SK-MEL-5 (cell line): ENCODE measurements at places on chromosomes 12 and 14.

- no peak for DNase-seq
Measured at GRCh38 chr14:79475887-79476532, 735.3 kb downstream of the DIO2 start.

GRCh38 chr14:61553730-61554641, 141.3 kb upstream of the HIF1A start:
- no peak for DNase-seq

- DNase-seq, result no peak
Measured at GRCh38 chr14:21915826-21916225, 242.2 kb upstream of the OR4E1 start.

DNA sequence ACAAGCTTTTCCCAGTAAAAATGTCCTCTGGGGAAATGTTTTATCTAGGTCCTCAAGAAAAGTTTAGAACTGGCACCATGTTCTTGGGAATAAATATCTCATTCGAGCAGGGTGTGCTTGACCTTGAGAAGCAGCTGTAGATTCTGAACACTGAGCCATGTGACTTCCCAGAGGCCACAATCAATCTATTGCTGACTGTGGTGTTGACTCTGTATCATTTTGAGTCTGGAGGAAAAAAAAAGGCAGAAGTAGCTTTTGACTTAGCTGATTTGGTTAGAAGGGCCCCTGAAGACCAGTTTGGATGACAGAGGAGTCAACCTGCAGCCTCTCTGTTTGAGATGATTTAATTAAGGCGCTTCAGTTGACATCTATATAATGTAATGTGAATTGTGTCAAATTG, 592.4 kb upstream of the SEL1L start:
- DNase-seq, result no peak

GRCh38 chr14:93747102-93747501, 41.2 kb downstream of the PRIMA1 start:
- no peak for DNase-seq

- no peak for DNase-seq
Measured at GRCh38 chr12:27176765-27177164, 67.3 kb upstream of the STK38L start.

DNA sequence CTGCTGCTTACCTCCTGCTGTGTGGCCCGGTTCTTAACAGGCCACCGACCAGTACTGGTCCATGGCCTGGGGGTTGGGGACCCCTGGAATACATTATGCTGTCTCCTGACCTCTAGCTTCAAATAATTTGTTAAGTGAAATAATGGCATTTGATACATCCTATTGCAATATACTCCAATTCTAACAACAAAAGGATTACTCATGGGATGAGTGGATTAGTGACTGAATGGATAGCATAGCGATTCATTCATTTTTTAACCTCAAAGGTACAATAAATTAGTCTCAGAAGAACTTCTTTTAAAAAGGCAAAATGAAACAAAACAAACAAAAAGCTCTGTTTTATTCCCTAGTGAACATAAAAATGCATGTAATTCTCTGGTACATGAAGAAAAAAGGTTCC, 147.9 kb upstream of the PKP2 start:
- DNase-seq, result no peak

DNA sequence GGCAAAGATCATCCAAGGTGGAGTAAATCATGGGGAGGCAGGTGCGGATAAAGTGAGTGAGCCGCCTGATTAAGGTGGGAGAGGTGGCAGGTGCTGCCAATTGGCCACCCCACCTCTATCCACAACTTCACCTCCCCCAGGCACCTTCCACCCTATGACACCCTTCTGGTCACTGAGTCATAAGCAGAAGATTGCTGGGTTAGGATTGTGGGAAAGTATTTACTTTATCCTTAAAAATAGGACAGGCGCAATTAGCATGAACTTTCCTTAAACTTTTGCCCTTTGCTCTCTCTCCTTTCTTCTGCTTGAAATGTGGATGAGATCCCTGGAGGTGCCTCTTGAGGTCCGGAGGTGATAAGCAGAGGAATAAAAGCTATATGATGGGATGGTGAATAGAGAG, 14.9 kb upstream of the BMP4 start:
- DNase-seq, result no peak

DNA sequence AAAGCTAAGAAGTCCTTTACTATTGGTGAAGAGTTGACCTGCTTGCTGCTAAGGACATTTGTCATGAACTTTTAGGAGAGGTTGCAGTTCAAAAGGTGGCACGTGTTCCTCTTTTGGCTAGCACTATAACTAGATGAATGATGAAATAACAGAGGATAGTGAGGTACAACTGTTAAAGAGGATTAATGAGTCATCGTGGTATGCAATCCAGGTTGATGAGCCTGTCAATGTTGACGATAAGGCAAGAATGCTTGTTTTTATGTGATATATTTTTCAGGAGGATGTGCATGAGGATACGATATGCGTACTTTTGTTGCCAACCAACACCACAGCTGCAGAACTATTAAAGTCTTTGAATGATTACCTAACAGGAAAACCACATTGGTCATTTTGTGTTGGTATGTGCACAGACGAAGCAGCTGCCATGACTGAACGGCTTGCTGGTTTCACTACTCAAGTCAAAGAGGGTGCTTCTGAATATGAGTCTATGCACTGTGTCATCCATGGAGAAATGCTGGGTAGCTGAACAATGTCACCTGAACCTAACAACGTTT, 10.6 kb downstream of the CEP128 start:
- DNase-seq, result no peak

DNA sequence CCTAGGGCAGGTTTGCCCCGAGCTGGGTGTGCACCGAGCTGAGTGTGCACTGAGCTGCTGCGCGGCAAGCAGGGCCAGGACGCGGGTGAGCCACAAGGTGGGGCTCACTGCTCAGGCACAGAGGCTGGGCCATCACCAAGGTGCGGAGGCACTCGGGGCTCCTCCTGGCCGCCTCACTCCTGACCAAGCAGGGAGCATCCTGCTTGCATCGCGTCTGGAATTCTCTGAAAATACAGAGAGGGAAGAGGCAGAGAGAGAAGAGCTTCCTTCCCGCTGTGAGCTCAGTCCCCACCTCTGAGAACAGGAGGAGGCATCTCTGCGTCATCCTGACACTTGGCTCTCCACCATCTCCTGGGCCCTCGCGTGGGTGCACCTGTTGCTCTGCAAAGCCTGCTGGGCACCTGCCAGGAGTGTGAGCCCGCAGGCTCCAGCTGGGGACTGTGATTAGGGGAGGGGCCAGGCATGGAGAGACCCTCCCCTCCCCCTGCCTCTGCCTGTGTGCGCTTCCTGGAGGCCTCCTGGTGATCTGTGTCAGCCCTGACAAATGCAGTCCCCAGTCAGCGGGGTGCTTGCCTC, 116.3 kb downstream of the GLT1D1 start:
- peak; percentile 44 for DNase-seq

GRCh38 chr12:101826766-101827368, 3.9 kb downstream of the GNPTAB start:
- no peak for DNase-seq

GRCh38 chr12:112418608-112419296, at the start of gene PTPN11:
TSS of gene PTPN11 (plus strand) at chr12:112418947. CDS start at chr12:112419112, 165 bp downstream.
- peak; percentile 82 for DNase-seq

DNA sequence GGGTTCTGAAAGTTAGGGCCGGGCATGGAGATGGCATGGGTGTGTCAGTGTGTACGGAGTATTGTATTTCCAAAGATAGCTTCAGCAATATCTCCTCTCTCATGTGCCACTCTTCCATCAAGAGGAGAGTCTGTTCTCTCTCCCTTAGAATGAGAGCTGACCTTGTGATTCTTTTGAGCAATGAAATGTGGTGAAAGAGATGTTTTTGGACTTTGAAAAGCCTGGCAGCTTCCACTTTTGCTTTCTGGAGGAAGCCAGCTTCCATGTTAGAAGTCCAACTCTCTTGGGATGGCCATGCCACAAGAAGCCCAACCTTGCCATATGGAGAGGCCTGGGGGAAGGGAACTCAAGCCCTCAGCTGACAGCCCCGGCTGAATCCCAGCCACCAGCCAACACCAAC, 72.4 kb upstream of the GZMB start:
- DNase-seq, result no peak

DNA sequence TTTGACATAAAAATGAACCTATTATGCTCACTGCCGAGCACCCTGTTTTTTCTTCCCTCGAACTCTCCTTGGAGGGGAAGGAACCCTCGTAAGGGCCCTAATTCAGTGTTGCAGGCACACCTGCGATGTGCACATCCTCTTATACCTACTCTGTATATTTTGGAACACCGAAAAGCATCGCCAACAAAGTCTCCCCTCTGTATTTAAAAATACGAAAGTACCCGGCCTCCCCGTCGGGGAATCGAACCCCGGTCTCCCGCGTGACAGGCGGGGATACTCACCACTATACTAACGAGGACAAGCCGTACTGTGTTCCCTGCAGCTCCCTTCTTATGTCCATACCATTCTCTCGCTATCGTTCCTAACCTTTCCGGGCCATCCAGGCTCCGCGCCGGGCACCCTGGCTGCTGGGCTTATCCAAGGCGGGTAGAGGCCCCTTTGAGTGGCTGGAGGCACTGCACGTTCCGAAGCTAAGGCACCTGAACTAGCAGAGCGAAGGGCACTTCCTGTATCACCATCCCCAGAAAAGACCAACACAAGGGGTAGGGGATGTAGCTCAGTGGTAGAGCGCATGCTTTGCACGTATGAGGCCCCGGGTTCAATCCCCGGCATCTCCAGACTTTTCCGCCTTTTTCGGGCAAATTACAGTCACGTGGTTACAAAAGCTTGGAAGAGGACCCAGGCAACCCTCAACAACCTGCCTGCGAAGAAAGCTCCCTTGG, 25.1 kb upstream of the UBC start:
- peak; percentile 96 for DNase-seq

DNA sequence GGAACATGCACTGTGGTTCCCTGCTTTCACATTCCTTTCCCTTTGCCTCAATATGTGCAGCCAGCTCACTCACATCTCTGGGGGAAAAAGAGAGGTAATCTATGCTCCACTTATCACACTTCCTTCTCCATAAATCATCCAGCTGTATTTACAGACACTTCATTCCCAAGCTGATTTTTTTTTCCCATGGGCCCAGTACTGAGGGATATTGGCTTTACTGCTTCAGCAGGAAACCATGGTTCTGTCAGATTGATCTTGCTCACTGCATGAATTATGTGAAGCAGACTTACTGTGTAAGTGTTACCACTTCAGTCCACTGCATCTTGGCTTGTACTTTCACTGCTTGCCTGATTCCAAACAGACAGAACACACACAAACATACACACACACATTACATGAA, 555.6 kb downstream of the CCER1 start:
- no peak for DNase-seq

GRCh38 chr12:81146228-81147225, 68.6 kb downstream of the ACSS3 start:
- DNase-seq, result no peak

DNA sequence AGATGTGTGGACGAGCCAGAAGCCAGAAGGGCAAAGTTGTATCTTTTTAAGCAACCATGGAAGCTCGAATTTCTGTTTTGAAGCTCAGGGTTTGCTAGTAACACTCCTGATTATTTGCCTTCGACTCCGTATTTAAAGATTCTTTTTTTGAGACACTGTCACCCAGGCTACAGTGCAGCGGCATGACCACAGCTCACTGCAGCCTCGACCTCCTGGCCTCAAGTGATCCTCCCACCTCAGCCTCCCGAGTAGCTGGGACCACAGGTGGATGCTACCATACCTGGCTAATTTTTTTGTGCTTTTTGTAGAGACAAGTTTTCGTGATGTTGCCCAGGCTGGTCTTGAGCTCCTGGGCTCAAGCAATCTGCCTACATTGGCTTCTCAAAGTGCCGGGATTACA, 18.7 kb upstream of the OASL start:
- DNase-seq, result no peak

GRCh38 chr14:21589317-21589716, 9.4 kb upstream of the OR10G3 start:
- DNase-seq, result no peak

GRCh38 chr14:44988694-44989093, 26.7 kb downstream of the TOGARAM1 start:
- peak; percentile 70 for DNase-seq
